NCI-H510A treated with DMSO at 0.1 percent for 48 hours (cell line): ENCODE measurements at places on chromosomes 16 and 17.
A peak's percentile ranks its signal among the peaks of the same experiment; 100 is the strongest.

GRCh38 chr17:18176176-18176575 is 7.5 kb upstream of the ALKBH5 start:
- DNase-seq, result no peak

DNA sequence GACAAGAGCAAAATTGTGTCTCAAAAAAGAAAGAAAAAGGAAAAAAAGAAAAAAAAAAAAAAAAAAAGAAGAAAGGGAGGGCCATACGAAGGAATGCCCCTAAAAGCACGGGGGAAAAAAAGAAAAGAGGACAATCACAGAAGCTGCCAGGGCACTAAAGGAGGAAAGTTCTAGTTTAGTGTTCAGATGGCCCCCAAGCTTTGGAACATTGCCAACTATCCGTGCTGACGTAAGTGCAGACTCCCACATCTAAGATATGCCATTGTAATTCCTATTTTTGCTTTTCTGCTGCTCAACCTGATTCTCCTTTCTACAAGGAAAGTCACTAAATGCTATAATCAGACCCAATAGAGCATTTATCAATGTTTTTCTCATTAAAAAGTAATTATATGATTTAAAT is 842.1 kb downstream of the KCNJ2 start:
- DNase-seq, result no peak

DNA sequence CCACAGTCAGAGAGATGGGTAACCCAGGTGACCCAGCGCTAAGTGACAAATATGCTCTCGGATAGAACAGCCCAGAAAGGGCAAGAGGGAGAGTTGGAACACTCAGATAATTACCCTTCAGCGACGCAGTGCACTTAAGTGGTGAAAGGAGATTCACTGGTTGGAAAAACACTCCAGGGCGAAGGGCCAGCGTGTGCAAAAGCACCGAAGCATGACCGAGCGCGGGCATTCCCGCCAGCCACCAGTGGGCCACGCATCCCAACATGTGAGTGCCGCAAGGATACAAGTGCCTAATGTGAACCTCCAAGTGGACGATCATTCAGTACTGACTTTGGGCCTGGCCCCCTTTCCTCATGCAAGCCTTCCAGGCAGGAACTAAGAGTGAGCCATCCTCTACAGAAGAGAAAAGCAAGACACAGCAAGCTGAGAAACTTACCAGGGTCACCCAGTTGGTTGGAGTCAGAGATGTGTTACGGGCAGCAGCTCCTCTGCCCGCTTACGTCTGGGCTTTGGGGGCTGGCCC is 258.4 kb downstream of the C16orf95 start:
- no peak for DNase-seq

GRCh38 chr16:4860727-4861342 is 13.6 kb downstream of the UBN1 start:
- no peak for DNase-seq

- DNase-seq, result no peak
These were observed 11.9 kb upstream of the COL1A1 start for GRCh38 chr17:50213026-50214022.

DNA sequence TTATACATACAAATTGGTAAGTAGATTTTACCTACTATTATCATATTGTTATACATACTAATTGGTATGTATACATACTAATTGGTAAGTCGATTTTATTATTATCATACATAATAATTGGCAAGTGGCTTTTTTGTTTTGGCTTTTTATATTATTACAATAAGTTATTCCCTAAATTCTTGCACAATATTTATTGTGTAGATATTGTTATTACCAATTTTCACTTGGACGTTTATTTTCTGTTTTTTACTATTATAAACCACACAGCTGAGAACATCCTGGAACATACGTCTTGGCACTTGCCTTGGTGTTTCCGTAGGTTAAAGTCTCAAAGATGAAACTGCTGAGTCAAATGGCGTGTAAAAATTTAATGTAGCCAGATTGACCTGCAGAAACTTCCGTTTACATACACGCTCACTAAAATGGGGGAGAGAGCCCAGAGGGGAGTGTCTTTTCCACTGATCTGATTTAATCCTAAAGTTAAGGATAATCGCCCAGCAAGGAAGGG is 18.9 kb downstream of the GNGT2 start:
- DNase-seq, result peak; percentile 71

GRCh38 chr17:75334723-75335122 is 45.5 kb upstream of the SLC25A19 start:
- DNase-seq, result no peak

DNA sequence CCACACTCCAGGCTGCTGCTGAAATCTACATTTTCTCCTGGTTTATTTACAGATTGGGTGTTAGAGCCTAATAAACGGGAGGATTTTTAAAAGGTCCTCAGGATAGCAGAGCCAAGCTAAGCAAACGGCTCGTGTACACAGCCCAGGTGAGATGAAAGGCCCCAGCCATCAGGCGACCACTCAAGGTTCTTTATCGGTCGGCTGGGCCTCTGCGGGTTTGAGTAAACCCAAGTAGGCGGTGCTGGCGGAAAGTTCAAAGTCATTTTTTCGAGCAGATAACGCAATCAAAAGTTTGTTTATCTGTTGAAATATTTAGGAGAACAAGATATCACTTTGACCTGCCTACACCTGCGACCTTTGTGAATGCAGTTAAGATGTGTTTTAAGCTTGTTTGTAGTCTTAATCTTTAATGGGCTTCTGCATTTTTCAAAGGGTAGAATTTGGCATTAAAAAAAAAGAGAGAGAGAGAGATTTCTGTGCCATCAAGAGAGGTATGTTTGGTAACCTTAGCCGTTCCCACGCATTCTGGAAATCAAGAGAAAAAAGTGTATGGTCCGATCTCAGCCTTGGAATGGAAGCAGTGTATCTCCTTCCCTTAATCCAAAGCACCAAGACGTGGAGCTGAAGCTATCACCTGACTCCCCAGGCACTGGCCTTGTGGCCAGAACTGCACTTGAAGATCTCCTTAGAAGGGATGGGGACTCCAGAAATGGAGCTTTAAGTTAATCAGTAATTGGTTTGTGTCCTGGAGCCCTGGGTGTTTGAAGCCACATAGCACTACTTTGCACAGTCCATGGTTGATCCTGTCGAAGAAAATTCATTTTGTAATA is 301.7 kb upstream of the IRX5 start:
- peak; percentile 24 for DNase-seq

DNA sequence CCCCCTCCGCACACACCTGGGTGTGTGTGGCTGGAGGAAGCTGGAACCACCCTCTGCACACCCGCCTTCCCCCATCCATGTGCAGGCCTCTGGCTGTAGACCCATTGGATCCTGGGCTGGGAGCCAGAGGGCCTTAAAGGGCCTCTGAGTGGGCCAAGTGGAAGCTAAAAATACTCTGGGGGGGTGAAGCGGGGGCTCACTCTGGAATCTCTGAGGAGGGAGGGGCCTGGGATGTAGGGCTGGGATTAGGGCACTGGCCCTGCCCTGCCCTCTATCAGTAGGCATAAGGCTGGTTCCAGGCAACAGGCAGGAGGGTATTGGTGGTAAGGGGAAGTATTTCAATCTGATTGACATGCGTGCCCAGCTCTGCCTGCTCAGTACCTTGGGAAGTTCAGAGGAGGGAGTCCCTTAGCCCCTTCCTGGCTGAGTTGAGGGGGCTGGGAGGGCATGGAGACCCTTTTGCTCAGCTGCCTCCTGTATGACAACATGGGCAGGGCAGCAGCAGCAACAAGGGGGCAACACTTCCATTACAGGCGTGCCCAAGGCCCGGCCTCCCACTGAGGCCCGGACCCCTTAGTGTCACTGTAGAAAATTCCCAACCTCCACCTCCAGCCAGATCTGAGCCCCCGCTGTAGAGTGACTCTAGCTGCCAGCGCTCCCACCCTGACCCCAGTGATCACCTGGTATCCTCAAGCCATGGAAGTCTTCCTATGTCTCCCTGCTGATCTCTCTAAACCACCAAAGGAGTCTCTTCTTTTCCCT is 5.2 kb downstream of the ITGA3 start:
- DNase-seq, result no peak

- DNase-seq, result no peak
These were observed 714 bp downstream of the SPATA33 start for GRCh38 chr16:89658221-89658879.

- DNase-seq, result no peak
These were observed 170.4 kb downstream of the SNX29 start for GRCh38 chr16:12146966-12147365.

DNA sequence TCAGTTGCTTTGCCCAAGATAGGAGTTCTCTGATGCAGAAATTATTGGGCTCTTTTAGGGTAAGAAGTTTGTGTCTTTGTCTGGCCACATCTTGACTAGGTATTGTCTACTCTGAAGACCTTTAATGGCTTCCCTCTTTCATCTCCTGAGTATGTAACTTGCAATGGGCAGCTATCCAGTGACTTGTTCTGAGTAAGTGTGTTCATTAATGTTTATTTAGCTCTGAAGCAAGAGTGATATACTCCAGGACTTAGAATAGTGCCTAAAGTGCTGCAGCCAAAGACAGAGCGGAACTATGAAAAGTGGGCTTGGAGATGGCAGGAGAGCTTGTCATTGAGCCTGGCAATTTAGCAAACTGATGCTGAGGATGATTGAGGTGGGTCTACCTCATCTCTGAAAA is 8.8 kb upstream of the TANGO6 start:
- DNase-seq, result no peak

GRCh38 chr17:17551361-17551760 is 40.1 kb downstream of the PEMT start:
- no peak for DNase-seq

DNA sequence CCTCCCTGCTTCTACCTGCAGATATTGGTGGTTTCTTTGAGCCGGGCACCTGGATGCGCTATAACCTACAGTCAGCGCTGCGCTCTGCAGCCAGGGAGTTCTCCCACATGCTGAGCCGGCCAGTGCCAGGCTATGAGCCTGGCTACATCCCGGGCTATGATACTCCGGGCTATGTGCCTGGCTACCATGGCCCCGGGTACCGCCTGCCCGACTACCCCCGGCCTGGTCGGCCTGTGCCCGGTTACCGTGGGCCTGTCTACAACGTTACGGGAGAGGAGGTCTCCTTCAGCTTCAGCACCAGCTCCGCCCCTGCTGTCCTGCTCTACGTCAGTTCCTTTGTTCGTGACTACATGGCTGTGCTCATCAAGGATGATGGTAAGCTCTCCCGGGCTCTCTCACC is 13.2 kb downstream of the CNTNAP1 start:
- DNase-seq, result no peak

DNA sequence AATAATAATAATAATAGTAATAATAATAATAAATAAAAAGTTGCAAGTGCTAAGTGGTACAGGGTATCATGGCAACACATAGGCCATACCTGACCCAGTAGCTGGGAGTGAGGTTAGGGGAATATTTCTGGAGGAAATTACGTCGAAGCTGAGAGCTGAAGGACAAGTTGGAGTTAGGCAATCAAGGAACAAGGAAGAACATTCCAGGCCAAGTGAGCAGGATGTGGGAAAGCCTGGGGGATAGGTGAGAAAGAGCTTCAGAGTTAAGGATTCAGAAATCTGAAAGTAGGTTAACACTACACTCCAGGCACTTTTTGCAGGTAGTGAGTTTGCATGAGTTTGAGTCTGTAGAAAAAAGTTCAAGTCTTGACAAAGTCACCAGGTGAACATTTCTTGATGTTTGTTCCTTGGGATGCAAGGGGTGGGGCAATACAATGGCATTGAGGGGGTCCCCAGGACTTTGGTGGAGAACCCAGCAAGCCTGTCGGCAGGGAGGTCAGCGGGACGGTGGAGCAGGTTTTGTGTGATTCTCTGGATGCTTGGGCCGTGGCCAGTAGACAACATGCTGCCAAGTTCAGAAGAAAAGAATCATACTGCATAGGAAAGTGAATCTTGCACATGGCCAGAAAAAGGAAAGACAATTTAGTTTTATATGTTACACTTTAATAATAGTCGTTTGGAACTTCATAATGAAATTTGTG is 27.7 kb upstream of the MPHOSPH6 start:
- no peak for DNase-seq

DNA sequence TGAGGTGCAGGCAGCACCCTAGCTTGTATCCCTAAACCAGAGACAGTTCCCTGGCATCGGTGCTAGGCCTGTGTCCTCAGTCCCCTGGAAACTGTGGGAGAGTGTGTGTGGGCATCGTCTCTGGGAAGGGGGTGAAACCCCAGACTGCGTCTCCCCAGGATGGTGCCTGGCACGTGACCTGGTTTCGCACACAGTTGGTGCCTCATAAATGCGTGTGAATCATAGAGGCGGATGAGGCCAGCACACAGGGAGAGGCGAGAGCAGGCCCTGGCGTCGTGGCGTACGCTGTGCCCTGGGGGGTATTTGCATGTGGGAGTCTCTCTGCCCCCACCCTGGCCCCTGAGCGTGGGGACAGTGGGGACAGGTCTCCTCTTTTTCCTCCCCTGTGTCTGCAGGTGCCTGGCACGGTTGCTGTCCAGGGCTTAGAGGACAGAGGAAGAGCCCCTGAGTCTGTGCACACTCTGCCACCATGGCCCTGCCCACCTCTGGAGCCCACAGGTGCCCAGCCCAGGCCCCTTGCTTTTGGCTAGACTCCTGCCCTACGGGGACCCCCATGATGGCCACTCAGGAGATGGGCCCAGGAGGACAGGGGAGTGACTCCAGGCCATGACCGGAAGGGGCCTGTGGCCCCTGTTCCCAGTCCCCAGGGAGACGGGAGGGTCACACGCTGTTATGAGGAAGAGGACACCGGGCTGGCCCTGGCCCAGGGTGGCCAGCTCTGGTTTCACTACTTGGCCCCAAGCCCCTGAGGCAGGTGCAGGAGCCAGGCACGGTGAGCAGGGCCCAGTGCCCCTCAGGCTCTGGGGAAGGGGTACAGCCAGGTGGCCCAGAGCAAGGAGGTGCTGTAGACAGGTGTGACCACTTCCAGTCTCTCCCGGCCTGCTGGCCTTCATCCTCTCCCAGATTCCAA is 1.3 kb upstream of the FSCN2 start:
- DNase-seq, result no peak

- DNase-seq, result no peak
These were observed 17.6 kb downstream of the WWP2 start for GRCh38 chr16:69779724-69780123.

DNA sequence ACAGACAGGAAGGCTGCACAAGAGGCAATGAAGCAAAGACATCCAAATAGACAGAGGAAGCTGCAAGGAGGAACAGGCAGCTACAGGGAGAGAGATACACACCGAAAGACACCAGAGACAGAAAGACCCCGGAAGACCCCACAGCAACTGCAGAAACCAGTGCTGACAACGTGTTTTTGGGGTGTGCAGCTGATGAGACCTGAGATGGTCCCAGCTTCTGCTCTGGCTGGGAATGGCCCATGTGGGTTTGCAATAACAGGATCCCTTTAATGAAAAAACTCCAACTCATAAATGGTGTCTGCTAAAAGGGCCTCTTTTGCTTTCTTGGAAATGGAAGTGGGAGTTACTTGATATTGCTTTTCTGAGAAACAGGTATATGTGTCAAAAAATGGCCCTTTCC is 101.5 kb upstream of the CDH11 start:
- no peak for DNase-seq

- peak; percentile 17 for DNase-seq
These were observed 26.0 kb downstream of the SNX29 start for GRCh38 chr16:12002447-12003006.

- no peak for DNase-seq
These were observed 6.6 kb upstream of the PDP2 start for GRCh38 chr16:66873685-66874055.

DNA sequence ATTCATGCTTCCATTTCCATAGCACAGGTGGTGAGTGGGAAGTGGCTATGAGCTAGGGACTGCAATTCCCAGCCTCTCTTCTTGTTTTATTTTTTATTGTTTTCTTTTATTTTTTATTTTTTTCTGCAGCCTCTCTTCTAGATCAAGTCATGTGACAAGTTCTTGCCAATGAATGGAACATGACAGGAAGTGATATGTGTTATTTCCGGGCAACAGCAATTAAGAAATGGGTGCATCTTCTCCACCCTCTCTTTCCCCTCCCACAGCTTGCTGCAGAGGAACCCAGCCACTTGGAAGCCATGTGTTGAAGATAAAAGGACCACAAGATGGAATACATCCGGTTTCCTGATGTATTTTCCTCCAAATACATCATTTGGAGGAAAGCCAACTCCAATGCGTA is 23.6 kb downstream of the IRX5 start:
- no peak for DNase-seq
